ENCODE measurements at places on chromosomes 12 and 14.

GRCh38 chr12:3243376-3244084, 166.4 kb downstream of the TSPAN9 start:
- no peak for DNase-seq

DNA sequence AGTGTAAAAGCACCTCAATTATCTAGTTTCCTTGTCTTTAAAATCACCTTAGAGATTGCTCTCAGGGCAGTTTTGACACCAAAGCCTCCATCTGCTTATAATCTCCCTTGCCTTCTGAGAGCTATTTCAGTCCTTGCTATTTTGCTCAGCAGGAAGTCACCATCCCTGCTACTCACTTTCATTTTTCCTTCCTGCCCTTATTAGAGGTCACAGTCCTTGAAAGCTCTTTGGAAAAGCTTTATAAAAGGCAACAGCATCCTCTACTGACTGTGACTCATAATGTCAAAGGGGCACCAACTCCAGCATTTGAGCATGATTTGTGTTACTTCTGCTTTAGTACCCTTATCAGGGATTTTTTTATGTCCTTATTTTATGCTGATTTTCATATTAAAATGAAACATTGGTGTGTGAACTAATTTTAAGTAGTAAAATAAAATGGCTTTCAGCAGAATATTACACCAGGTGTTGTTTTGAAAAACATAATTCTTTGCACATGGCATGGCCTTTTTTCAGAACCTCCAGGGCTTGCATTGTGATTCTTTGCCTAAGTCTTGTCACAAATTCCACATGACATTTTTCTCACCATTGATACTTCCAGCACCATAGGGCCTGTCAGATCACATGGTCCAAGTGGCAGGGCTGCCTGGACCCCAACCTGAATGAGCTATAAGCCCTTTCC, 213.0 kb downstream of the ADAMTS20 start:
- peak; percentile 65 for DNase-seq

DNA sequence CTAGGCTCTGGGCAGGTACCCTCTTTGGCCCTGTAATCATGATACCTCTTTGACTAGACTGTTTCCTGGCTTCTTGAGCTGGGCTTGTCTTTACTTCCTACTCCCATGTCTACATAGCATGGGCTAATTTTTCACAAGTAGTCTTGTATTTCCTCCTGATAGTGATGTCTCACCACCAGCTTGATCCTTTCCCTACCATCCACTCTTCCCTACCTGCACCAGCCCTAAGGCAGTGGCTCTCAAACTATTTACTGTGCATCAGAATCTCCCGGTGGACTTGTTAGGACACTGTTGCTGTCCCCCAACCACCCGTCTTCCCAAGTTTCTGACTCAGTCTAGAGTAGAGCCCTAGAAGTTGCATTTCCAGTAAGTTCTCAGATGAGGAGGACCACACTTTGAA, 162.7 kb upstream of the AMIGO2 start:
- DNase-seq = no peak

DNA sequence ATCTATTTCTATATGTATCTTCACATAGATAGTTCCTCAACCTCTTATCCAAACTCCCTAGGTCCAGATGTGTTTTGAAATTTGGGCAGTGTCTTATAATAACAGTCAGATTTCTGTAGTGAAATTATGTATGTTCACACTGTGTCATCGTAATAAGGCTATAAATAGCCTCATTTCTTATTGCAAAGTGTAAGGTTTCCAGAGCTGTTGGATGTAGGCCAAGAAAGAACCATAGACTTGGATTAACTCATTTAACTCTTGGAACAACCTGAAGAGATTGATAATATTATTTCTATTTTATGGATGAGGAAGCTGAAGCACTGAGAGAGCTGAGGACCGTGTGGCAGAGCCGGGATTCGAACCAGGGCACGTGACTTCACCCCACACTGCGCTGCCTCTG, 49.0 kb upstream of the PIWIL1 start:
- DNase-seq = no peak

DNA sequence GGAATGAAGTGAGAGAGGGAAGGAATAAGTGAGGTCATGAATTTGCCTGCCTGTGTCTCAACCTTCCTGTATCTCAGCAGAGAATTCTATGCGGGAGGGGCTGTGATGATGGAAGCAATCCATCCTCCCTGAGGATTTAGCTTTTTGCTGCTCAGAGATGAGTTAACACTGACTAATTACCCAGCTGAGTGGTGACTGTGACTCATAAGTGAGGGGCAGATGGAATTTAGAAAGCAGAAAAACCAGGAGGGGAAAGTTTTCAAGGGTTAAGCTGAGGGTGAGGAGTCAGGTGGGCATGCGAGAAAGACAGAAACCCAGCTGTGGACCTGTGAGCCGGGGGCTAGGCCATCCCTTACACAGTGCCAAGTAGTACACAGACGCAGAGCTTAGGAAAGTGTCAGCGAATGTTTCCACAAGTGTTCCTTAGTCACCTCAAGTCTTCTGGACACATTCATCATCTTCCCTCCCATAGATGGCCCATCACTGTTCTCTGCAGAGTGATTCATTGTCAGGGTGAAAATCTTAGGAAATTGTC, 277.9 kb downstream of the IPO8 start:
- DNase-seq = no peak

DNA sequence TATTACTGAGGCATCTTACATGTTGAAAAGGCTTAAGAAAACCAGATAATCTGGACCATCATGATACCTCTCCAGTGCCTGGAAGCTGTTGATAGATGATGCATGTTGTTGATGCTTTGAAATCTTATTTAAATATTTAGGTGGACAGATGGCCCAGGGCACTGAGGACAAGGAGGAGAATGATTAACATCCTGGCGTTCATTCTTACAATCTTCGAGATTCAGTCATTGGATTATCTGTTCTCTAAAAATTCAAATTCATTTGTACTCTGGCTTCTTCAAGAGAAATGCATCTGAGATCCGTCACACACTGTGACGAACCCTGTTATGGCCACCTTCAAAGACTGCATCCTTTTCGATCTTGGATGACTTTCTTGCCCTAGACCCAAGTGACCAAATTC, 121.3 kb upstream of the IGF1 start:
- DNase-seq = no peak

DNA sequence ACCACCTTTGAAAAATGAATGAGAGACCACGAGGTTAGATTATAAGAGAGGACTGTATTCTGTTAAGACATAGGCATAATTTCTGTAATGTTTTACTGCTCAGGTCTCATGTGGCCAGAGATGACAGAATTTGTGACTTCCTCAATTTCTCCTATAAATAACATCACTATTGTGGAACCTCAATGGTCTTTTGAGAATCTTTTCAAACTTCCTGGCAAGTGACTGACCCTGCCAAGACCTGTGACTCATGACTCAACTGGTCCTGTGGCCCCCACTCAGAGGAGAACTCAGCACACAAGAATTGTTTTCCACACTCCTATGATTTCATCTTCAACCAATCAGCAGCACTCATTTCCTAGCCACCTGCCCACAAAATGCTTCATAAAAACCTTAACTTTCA, 508.2 kb upstream of the ATP2B1 start:
- no peak for DNase-seq

DNA sequence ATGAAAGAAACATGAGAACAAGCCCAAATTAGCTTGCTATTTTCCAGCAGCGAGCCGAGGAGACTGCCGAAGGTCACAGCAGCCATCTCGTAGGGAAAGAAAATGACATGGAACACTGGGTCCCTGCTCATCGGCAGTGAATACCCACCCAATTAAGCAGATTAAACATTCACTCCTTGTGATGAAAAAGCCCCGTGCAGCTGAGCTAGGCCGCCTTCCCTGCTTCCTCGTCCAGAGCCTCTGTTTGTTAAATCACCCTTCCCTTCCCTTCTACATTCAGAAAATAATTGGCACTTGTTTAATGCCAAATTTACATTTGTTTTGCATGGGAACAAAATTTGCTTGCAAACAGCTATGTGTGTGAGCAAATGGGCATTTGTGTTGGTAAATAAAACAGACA, 342.5 kb downstream of the RMST start:
- DNase-seq = no peak
